ENCODE measurements at places on chromosomes 11 and 22.

DNA sequence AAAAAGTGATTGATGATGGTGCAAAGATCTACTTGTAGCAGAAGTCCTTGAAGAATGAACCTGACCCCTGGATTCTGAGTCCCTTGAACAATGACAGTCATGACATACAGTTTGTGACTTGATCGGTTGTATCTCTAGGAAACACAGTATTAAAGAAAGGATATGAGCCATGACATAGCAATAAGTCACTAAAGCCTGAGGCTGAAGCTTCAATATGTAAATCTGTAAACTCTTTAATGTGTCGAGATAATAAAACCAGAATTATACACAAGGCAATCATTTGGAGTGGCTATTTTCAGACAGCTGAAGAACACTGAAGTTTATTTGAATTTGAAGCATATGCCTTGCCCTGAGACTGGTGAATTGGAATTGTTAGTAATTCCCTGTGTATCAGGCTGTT lies 911.5 kb upstream of the RAG2 start:
- DNase-seq = no peak

DNA sequence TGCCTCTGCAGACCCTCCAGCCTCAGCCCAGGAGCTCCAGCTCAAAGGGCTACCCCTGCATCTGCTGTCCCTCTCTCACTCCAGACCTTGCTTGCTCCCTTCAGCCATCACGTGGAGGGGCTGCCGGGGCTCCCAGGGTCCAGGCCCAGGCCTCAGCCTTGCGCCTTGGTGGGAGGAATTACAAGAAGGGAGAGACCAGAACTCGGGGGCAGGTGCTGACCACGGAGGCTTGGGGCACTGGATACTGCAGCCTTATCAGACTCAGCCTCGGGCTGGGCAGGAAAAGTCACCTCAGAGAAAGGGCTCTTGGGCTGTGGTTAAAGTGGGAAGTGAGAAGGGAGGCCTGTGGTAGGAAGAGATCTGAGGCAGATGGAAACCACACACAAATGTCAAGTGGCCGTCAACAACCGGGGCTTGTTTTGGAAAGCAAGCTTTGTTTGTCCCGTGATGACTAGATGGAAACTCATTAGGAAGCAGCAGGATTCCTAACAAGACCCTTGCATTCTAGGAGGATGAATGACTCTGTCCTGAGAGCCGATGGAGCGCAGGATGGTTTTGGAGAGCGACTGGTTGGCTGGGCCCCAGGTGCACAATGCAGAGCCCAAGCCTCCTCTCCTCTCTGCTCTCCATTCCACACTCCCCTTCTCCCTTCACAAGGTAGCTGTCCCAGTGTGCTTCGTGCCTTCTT lies 1321.7 kb downstream of the TBC1D22A start:
- DNase-seq = no peak

DNA sequence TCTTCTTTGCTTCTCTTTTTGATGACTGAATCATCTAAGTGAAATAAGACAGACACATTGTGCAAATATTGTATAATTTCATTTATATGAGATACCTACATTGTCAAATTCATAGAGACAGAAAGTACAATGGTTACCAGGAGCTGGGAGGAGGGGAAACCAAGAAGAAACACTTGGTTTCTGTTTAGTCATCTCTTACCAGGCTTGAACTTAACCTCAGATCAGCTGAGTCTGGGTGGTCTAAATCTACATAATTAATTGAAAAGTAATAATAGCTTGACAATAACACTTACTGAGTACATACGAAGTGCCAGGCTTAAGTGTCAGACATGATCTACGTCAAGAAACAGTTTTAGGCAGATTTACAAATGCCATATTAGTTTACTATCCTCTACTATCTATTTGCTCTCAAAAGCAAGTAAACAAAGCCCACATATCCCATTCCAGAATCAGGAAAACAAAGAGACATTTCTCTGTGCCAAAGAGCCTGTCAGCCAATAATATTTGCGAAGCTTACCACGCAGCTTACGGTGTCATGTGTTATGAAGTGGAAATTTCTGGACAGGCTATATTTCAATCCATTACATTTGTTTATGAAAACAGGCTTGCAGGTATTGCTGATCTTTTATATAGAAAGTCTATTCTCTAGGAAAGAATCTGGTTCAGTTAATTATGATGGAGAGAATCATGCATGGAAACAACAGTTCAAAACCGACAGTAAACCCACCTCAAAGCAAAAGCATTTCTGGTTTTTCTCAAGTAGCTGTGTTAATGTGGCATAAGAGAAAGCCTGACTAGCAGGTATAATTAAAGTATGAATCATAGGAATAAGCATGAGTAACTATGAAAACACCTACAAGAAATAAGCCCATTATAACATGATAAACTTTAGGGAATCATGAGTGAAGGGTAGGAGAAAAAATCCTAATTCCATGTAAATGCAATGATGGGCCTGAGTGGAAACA lies 2.7 kb upstream of the ARHGAP42 start:
- no peak for DNase-seq

DNA sequence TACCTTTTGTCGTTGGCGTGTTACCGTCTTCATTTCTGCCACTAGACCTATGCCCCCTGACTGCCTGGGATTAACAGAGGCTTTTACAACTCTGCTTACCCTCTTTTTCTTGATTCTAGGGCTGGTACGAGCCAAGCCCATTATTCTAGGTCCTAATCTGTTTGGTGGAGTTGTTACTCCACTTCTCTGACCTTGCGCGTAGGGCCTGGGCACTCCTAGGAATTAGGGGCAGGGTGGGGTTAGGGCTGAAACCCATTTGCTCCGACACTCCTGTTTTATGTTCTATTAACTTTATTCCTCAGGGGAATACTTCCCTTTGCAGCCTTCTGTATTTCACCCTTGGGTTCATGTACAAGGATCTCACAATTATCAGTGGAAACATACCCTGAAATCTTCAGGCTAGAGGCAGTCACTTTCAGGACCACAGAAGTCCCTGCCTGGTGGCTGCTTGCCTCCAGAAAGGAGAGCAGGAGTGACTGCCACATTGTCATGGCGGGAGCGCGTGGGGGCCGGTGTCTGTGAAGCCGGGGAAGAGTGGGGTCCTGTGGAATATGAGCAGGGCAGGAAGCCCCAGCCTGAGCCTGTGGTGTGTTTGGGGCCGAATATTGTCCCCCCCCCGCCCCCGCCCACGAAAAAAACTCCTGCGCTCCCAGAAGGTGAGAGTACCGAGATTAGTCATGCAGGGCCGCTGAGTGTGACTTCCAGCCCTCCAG lies 731 bp upstream of the SLC37A2 start:
- DNase-seq = no peak

- DNase-seq = no peak
Measured at GRCh38 chr11:12118949-12119348, 8.6 kb downstream of the MICAL2 start.

- no peak for DNase-seq
Measured at GRCh38 chr11:60937144-60937527, 12.9 kb downstream of the TMEM132A start.

DNA sequence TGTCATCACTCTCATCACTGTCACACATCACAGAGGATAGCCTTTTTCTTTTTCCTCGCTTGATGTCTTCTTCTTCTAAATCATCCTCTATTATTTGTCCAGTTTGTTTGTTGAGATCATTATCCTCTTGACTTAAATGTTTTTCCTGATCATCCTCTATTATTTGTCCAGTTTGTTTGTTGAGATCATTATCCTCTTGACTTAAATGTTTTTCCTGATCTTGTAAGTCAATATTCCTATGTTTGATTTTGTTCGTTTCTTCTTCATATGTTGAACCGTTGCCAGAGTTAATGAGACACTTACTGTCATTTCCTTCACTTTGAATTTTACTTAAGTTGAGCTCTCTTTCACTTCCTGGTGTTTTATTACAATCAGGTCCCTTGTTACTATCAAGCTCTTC lies 5.6 kb downstream of the CCDC82 start:
- peak; percentile 13 for DNase-seq

- DNase-seq = peak; percentile 92
Measured at GRCh38 chr11:66408488-66409214, 12.2 kb upstream of the NPAS4 start.

DNA sequence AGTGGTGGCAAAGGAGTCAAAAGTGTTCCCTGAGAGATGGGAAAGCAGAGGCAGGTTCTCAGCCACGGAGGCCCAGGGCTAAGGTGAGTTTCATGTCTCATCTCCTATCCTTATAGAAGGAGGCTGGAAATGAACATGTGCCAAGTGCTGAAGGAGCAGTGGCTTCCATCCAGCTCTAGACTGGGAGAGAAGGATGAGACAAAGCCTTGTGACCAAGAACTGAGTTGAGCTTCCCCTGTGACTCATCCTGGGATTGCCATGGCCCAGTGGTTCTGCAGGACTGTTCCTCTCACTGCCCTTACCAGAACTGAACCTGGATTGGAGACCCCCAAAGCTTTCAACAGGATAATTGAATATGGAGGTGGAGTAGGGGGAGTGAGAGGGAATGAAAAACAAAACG lies 16.7 kb upstream of the OR9Q1 start:
- DNase-seq = no peak

GRCh38 chr11:32870676-32871075 lies 21.9 kb upstream of the QSER1 start:
- DNase-seq = peak; percentile 32

DNA sequence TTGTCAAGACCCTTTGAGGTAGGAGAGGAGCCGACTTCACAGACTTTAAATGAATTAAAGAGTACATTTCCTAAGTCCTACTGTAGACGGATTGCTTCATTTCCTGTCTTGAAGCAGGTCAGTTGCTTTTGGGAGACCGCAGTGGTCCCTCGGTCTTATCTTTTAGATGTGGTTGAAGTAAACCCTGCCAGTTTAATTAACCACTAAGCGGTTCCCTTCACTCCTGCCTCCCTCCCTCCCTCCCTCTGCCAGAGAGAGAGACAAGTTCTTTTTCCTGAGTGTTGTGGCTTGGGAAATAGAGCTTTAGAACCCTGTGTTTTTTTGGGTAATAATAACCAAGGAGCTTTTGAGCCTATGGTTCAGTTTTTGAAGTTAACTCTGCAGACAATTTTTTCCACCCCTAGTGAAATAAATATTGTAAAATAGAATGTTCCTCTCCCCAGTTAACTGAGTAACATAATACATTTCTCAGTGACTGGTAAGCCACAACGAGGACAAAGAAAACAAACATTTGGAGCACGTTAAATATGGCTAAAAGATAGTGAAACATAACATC lies 147.5 kb downstream of the LDLRAD3 start:
- DNase-seq = no peak

DNA sequence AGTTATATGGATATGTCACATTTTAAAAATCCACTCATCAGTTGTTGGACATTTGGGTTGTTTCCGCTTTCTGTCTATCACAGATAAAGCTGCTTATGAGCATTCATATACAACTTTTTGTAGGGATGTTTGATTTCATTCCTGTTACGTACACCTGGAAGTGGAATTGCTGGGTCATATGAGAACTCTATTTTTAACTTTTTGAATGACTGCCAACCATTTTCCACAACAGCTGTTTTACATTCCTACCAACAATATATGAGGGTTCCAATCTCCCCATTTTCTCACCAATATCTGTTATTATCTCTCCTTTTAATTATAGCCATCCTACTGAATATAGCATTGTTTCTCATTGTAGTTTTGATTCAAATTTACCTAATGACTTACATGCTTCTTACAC lies 172.0 kb downstream of the UVRAG start:
- DNase-seq = no peak

GRCh38 chr11:73652046-73652730 lies 5.8 kb downstream of the PLEKHB1 start:
- DNase-seq = no peak

Measured in naive thymus-derived CD4-positive, alpha-beta T cell (primary cell).